ENCODE measurements at places on chromosomes 5 and 9. TPM values are rescaled to one million over a fixed set of nuclear protein-coding genes. Genes with fewer than 3 reads are reported as not detected.

STK10 gene
- polyA plus RNA-seq, result 11.2 TPM

WWC1 gene
- 16.4 TPM for polyA plus RNA-seq

GABBR2 gene
- 0.52 TPM for polyA plus RNA-seq

NDST1 gene
- polyA plus RNA-seq, result 37.7 TPM

CDH12 gene
- not detected for polyA plus RNA-seq

AGXT2 gene
- polyA plus RNA-seq, result not detected

SDHA gene
- 59.7 TPM for polyA plus RNA-seq

MYMK gene
- polyA plus RNA-seq, result 0.30 TPM

NR6A1 gene
- 77.0 TPM for polyA plus RNA-seq

TAF11L10 gene
- not detected for polyA plus RNA-seq

FABP6 gene
- polyA plus RNA-seq, result 3.2 TPM

WHRN gene
- polyA plus RNA-seq, result 8.3 TPM

Data from H1 (cell line).